ENCODE measurements at places on chromosomes 1 and 21. TPM values are rescaled to one million over a fixed set of nuclear protein-coding genes. Genes with fewer than 3 reads are reported as not detected.

DNA sequence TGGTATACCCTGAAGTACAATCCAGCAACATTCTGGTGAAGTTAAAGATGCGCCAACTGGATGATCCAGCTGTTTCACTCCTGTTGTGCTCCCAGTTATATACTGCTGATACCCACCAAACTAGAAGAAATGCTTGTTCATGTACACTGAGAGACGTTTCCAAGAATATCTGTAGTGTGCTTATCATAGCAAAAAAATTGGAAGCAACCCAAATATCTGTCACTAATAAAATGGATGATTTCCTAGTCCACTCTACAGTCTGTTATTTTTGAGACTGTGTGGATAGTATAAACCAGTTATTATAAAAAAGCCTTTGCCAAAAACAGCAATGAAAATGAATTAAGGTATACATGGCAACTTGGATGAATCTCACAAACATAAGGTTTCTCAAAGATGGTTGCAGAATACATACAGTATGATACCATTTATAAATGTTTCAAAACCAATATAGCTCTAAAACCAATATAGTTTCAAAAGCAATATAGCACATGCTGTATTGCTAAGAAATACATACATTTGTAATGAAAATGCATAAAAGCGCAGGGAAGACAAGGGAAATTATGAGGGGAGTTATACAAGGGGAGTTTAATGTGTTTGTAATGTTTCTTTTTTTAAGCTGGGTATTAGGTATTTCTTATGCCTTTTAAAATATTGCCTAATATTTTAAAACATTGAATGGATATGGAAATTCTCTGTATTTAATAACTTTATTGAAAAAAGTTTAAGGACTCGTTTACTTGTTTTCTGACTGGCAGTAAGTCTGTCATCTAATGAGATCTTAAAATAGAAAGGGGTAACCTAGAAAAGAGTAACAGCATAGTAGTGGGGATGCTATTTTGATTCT, 36.5 kb downstream of the GPSM2 start:
- H3K36me3 ChIP-seq: peaks cover 4% of the 10 kb centered on the region
- H3K27me3 ChIP-seq: no peaks in the 10 kb centered on the region
- no peak overlapping the region for H3K4me3 ChIP-seq
- H3K4me1 ChIP-seq: no peaks in the 10 kb centered on the region

DNA sequence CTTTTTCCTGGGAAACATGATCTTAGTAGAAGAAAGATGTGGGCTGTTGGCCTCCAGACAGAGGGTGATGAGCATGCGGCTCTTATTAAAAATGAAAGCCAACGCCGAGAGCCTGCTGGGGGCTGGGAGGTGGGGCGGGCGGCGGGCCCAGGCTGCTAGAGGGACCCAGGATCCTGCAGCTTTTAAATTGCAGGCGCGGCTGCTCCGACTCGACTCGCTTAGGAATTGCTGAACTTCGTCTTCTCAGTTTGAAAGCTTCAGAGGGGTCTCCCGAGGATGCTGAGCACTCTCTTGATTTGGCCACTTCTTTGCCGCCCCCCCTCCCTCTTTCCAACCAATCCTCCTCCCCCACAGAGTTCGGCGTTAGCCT, 1.2 kb downstream of the AGPAT3 start:
- H3K4me3 ChIP-seq: peak overlapping the region; percentile 78
- DNase-seq: peak; percentile 75
- no peaks in the 10 kb centered on the region for H3K27me3 ChIP-seq
- no peaks in the 10 kb centered on the region for H3K36me3 ChIP-seq
- H3K27ac ChIP-seq: peak overlapping the region; percentile 88

- no peaks in the 10 kb centered on the region for H3K4me1 ChIP-seq
- no peak overlapping the region for H3K4me3 ChIP-seq
- no peaks in the 10 kb centered on the region for H3K27me3 ChIP-seq
- no peak for DNase-seq
- no peaks in the 10 kb centered on the region for H3K36me3 ChIP-seq
- no peak overlapping the region for H3K27ac ChIP-seq
Measured at GRCh38 chr21:44730951-44731579, 19.7 kb upstream of the TSPEAR start.

OR2L3 gene
- total RNA-seq: not detected

- DNase-seq: peak; percentile 36
- peaks cover 16% of the 10 kb centered on the region for H3K27me3 ChIP-seq
- no peaks in the 10 kb centered on the region for H3K4me1 ChIP-seq
- no peaks in the 10 kb centered on the region for H3K36me3 ChIP-seq
- no peak overlapping the region for H3K27ac ChIP-seq
- no peak overlapping the region for H3K4me3 ChIP-seq
Measured at GRCh38 chr1:67840449-67840848, 7.2 kb upstream of the GNG12 start.

TEX38 gene
- total RNA-seq: not detected

DNA sequence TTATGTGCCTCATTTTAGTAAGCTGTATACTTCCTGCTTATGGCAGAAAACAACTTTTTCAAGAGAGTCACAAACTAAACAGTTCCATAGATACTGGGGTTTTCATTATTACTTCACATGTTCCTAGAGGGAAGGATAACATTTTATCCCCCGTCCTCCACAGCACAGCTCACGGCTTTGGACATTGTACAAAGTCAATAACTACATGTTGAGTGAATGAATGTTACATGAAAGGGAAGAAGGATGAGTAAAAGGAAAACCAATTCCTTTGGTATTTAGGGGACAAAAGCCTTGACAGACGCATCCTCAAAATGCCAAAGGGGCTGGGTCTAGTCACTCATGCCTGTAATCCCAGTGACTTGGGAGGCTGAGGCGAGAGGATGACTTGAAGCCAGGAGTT, 14.8 kb downstream of the PI4KB start:
- no peaks in the 10 kb centered on the region for H3K27me3 ChIP-seq
- H3K36me3 ChIP-seq: peaks cover 90% of the 10 kb centered on the region
- H3K27ac ChIP-seq: peak overlapping the region; percentile 77
- no peak overlapping the region for H3K4me3 ChIP-seq

GRCh38 chr21:33036430-33037162, 10.9 kb downstream of the OLIG2 start:
- peaks cover 77% of the 10 kb centered on the region for H3K27me3 ChIP-seq
- H3K36me3 ChIP-seq: no peaks in the 10 kb centered on the region
- no peak overlapping the region for H3K4me3 ChIP-seq

- DNase-seq: no peak
- no peaks in the 10 kb centered on the region for H3K27me3 ChIP-seq
- no peak overlapping the region for H3K27ac ChIP-seq
- H3K4me1 ChIP-seq: no peaks in the 10 kb centered on the region
Measured at GRCh38 chr21:41897700-41898099, 18.6 kb upstream of the PRDM15 start.

DNA sequence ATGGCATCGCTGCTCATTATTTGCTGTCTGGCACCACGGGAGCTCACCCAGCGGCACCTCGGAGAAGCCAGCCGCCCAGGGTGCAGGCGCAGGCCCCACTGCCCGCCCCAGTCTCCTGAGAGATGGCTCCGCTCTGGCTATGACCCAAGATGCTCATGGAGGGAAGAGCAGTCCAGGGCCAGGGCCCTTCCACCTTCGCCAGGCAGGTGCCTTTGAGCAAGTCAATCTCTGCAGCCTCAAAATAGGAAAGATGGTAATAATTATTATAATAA, 437.3 kb downstream of the KIF26B start:
- H3K4me1 ChIP-seq: no peaks in the 10 kb centered on the region
- H3K36me3 ChIP-seq: no peaks in the 10 kb centered on the region
- no peaks in the 10 kb centered on the region for H3K27me3 ChIP-seq
- no peak overlapping the region for H3K4me3 ChIP-seq
- DNase-seq: no peak

DNA sequence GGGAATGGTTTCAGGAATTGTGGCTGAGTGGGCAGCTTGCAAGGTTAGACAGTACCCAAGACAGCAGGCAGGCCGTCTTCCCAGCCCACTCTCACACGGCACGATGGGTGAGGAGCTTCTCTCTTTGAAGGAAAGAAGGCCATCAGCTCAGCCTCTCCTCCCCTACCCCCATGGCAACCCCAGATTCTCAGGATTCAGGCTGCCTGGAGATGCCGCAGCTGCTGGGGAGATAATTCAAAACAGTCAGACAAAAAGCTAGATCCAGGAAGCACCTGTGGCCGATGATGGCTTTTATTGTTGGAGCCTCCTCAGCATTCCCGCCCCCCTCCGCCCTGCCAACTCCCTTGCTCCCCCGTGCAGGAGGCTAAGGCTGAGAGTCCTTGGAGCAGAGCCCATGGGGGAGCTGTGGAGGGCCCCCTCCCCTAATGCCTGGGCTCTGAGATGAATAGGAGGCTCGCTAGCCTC, 220.5 kb downstream of the TRABD2B start:
- DNase-seq: peak; percentile 26
- no peak overlapping the region for H3K4me3 ChIP-seq
- no peaks in the 10 kb centered on the region for H3K27me3 ChIP-seq
- H3K36me3 ChIP-seq: no peaks in the 10 kb centered on the region

Data from left lung (tissue), 14 donors.